Activated naive CD8-positive, alpha-beta T cell treated with anti-CD3 and anti-CD28 coated beads, Interleukin-2, amount 10 ng/mL, durations not matched to agents 7 days and 5 days (primary cell): ENCODE measurements at places on chromosomes 4 and X. TPM values are rescaled to one million over a fixed set of nuclear protein-coding genes. Genes with fewer than 3 reads are reported as not detected.

- no peak overlapping the region for H3K27ac ChIP-seq
- H3K4me3 ChIP-seq = no peak overlapping the region
- peaks cover 10% of the 10 kb centered on the region for H3K4me1 ChIP-seq
- no peak for DNase-seq
Observed at GRCh38 chrX:107752043-107752442, 23.5 kb downstream of the TSC22D3 start.

DNA sequence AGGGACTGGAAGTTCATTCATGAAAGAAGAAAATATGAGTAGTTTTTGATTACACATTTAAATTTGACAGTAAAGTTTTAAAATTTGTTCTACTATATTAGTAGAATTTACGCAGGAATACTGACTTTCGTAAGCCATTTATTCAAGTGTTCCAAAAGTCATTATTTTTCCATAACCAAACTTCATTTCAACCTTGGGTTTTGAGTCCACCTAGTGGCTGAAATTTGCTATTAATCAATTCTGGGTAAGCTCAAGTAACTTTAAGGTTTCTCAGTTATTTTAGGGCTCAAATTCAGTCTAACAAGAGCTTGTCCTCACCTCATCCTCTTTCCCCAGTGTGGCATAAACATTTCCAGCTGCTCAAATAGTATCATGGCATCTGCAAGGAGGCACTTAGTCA lies 175.4 kb downstream of the SH3BGRL start:
- no peak overlapping the region for H3K27ac ChIP-seq
- H3K4me3 ChIP-seq = no peak overlapping the region
- DNase-seq = no peak

PHOX2B gene
- not detected for total RNA-seq

PDCL2 gene
- total RNA-seq = not detected

GLOD5 gene
- not detected for total RNA-seq

DNA sequence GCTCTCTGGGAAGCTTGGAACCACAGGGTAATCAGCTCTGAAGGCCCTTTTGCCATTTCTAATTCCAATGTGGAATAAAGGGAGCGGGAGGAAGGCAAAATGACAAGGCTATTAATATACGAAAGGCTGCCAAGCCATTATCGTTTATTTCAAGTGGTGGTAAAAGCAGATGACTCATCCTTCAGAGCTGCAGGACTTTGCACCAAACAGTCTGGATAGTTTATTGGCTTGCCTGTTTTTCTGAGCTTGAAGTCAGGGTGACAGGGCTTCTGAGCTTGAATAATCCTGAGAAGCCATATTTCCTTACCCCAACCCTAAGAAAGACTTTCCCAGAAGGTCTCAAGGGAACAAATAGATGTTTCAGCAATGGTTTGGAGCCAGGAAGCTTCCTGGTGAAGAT lies 7.7 kb upstream of the GABRE start:
- no peak overlapping the region for H3K27ac ChIP-seq
- no peaks in the 10 kb centered on the region for H3K36me3 ChIP-seq
- no peaks in the 10 kb centered on the region for H3K27me3 ChIP-seq
- H3K4me1 ChIP-seq = no peaks in the 10 kb centered on the region

GRCh38 chrX:116272322-116272721 lies 101.8 kb downstream of the AGTR2 start:
- H3K27ac ChIP-seq = no peak overlapping the region
- H3K4me3 ChIP-seq = no peak overlapping the region
- no peaks in the 10 kb centered on the region for H3K27me3 ChIP-seq
- no peak for DNase-seq
- H3K36me3 ChIP-seq = no peaks in the 10 kb centered on the region
- H3K4me1 ChIP-seq = no peaks in the 10 kb centered on the region

GRCh38 chr4:60981534-60981933 lies 218.6 kb upstream of the ADGRL3 start:
- H3K4me3 ChIP-seq = no peak overlapping the region
- H3K4me1 ChIP-seq = no peaks in the 10 kb centered on the region
- no peak for DNase-seq
- no peak overlapping the region for H3K27ac ChIP-seq

DNA sequence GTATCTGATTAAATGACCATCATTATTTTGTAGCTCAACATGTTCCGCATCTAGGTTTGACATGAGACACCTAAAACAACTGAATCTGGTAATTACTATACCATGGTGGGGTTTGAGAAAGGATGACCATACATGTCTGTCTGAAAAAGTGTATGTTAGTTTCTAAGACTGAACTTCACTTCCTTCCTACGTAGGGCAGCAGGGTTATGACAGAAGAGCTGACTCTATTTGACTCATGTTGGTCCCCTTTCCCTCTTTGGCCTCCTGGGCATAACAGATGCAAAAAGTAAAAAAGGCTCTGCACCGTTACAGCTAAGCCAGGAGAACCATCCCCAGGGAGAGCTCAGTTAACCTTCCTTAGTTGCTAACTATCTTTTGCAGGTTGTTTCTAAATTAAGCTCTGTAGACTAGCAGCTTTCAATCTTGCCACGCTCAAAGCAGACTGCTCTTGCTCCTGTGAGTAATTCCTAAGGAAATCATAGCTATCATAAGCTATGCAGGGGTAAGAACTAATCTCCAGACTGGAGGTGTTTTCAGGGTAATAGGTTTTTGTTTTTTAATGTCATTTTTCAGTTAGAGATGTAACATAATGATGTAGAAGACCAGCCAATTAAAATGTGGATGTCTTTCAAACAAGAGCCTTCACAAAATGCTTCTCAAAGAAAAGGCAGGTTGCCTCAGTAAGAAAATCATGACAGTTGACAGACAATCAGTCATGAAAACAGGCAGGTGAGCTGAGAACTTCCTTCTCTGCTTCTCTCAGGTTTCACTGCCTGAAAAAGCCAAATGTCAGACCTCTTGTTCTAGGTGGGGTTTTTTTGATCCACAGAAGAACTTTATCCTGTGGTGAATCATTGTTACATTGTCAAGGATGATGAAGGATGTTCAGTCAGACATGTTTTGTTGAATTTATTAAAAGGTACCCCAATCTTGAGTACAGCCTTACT lies 66.9 kb upstream of the DAPP1 start:
- H3K36me3 ChIP-seq = no peaks in the 10 kb centered on the region
- no peak for DNase-seq
- peaks cover 8% of the 10 kb centered on the region for H3K27me3 ChIP-seq
- no peaks in the 10 kb centered on the region for H3K4me1 ChIP-seq
- no peak overlapping the region for H3K27ac ChIP-seq
- no peak overlapping the region for H3K4me3 ChIP-seq

GRCh38 chr4:56220261-56220660 lies 167.0 kb downstream of the AASDH start:
- no peaks in the 10 kb centered on the region for H3K36me3 ChIP-seq
- no peak for DNase-seq
- H3K4me3 ChIP-seq = no peak overlapping the region
- no peaks in the 10 kb centered on the region for H3K4me1 ChIP-seq

- H3K27ac ChIP-seq = no peak overlapping the region
- no peak for DNase-seq
- H3K4me1 ChIP-seq = peaks cover 2% of the 10 kb centered on the region
Observed at GRCh38 chrX:9878146-9878820, 88.9 kb upstream of the CLDN34 start.

- H3K4me1 ChIP-seq = no peaks in the 10 kb centered on the region
- no peak overlapping the region for H3K27ac ChIP-seq
- DNase-seq = no peak
- no peaks in the 10 kb centered on the region for H3K27me3 ChIP-seq
Observed at GRCh38 chrX:44735498-44735897, 108.3 kb upstream of the DUSP21 start.

- peaks cover 6% of the 10 kb centered on the region for H3K36me3 ChIP-seq
- H3K4me1 ChIP-seq = peaks cover 11% of the 10 kb centered on the region
- peaks cover 2% of the 10 kb centered on the region for H3K27me3 ChIP-seq
Observed at GRCh38 chr4:26609868-26610267, 26.0 kb downstream of the TBC1D19 start.

DNA sequence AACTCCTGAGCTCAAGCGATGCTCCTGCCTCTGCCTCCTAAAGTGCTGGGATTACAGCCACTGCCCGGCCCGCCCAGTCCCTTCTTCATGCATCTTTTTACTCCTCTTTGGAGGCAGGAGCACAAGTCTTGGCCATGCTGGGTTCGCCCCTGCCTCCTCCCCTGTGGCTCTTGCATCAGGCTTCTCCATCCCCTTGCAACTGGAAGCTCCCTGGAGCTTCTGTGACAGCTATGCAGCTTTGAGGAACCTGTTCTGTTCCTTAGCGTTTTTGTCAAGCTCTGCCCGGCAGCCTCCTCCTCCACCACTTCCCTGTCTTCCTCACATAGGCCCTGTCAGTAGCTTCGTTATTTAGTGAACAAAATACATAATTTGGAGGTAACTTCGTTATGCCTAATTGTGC lies 73.9 kb downstream of the PSAPL1 start:
- no peak overlapping the region for H3K27ac ChIP-seq
- no peaks in the 10 kb centered on the region for H3K4me1 ChIP-seq

DNA sequence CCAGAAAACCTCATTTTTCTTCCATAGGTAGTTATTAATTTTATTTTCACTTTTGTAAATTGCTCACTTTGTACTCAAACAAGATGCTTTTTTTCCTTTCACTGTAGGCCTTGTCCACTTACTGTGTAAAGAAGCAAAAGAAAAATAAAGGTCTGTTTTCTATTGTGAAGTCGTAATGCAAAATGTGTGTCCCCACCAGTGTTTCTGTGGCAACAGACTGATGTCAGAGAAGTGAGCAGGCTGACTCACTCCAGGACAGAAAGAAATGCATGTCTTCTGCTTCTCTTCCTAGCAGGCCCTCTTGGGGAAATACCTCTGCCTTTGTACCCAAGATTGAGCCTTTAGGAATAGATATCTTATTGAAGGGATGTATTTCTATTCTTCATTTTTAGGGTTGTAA lies 30.3 kb downstream of the INPP4B start:
- DNase-seq = no peak
- H3K27ac ChIP-seq = no peak overlapping the region
- H3K4me3 ChIP-seq = peak overlapping the region; percentile 4
- no peaks in the 10 kb centered on the region for H3K27me3 ChIP-seq

DNA sequence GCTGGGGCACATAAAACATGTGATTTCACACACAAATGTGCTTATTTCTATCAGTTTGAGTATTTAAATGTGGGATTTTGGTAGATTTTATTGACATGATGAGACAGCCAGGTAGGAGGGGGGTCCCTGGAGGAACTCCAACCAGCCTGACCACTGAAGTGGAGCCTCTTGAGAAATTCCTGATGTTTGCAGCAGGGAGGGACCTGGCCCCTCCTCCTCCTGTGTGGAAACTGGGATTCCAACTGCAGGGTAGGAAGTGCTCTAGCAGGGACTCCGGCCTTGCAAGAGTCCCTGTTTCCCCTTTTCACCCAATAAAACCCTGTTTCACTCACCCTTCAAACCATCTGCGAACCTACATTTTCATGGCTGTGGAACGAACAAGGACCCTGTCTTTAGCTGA lies 2224.0 kb upstream of the AGA start:
- no peaks in the 10 kb centered on the region for H3K4me1 ChIP-seq
- no peak overlapping the region for H3K27ac ChIP-seq
- no peaks in the 10 kb centered on the region for H3K27me3 ChIP-seq
- no peak overlapping the region for H3K4me3 ChIP-seq

DNA sequence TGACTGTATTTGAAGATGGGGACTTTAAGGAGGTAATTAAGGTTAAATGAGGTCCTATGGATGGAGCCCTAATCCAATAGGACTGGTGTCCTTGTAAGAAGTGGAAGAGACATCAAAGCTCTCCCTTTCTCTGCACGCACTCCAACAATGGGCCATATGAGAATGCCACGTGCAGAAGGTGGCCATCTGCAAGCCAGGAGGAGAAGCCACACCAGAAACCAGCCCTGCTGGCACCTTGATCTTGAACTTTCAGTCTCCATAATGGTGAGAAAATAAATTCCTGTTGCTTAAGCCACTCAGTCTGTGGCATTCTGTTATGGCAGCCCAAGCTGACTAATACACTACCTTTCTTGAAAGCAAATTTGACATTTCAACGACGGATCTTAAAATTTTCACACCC lies 73.2 kb downstream of the SMARCA1 start:
- no peak overlapping the region for H3K4me3 ChIP-seq
- H3K27me3 ChIP-seq = no peaks in the 10 kb centered on the region
- no peak overlapping the region for H3K27ac ChIP-seq
- H3K4me1 ChIP-seq = no peaks in the 10 kb centered on the region

- H3K4me3 ChIP-seq = no peak overlapping the region
- no peaks in the 10 kb centered on the region for H3K4me1 ChIP-seq
Observed at GRCh38 chr4:73922766-73923630, 53.8 kb downstream of the CXCL1 start.

GRCh38 chr4:143185253-143186107 lies 763 bp downstream of the USP38 start:
- peaks cover 21% of the 10 kb centered on the region for H3K36me3 ChIP-seq
- peak overlapping the region; percentile 92 for H3K27ac ChIP-seq
- peak overlapping the region; percentile 88 for H3K4me3 ChIP-seq
- no peaks in the 10 kb centered on the region for H3K27me3 ChIP-seq
- no peak for DNase-seq

MAOB gene
- total RNA-seq = not detected

KCND1 gene
- 5.9 TPM for total RNA-seq

DNA sequence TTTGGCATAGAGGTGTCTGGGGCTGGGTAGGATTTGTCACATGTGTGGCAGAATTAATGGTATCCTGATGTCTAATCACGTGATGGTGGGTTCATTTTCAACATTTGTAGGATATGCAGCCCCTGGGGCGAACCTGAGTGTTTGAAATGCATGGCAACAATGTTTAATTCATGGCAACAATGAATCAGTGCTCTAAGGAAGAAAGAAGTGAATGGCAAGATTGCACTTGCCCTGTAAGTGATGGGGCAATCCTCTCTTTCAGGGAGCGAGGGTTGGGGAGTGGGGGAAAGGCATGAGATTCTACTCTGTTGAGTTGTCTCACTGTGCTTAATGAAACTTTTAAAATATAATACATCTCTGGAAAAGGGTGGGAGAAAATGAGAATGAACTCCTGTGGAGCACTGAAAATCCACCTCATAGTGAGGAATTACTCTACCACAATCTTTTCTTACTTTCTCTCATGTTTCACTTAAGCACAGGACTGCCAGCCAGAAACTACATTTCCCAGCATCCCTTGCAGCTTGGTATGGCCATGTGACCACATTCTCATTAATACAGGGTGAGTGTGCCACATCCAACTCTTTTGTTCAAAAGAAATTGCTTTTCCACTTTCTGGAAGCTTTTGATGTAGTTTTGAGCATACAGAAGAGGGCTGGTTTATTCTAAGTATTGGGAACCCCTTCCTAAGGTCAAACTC lies 64.0 kb upstream of the PGM2 start:
- H3K27ac ChIP-seq = no peak overlapping the region
- no peak overlapping the region for H3K4me3 ChIP-seq
- H3K27me3 ChIP-seq = no peaks in the 10 kb centered on the region
- H3K36me3 ChIP-seq = no peaks in the 10 kb centered on the region

PRRG1 gene
- total RNA-seq = not detected

VSIG1 gene
- total RNA-seq = 8.3 TPM

PNMA6A gene
- total RNA-seq = 0.40 TPM

- H3K4me3 ChIP-seq = peak overlapping the region; percentile 70
- peaks cover 8% of the 10 kb centered on the region for H3K36me3 ChIP-seq
- peak overlapping the region; percentile 67 for H3K27ac ChIP-seq
- H3K27me3 ChIP-seq = no peaks in the 10 kb centered on the region
- DNase-seq = no peak
Observed at GRCh38 chrX:155262970-155263754, 1.1 kb downstream of the RAB39B start.

AMBN gene
- total RNA-seq = not detected

DNA sequence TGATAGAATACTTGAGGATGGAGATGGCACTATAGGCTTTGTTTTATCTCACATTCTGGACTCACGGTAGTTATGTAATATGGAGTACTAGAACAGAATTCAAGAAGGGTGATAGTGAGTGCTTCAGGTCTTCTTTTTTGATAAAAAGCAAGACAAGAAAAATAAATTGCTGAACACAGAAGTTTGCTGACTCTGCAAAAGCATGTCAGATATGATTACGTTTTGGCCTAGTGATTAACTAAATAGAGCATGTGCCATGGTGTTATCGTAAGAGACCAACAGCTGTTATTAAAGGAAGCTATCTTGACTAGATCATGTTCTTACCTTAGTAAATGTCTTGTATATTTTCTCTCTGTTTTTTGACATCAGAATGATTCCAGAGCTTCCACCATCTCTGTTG lies 436.9 kb upstream of the LCORL start:
- no peak overlapping the region for H3K4me3 ChIP-seq
